NT2/D1 (cell line): ENCODE measurements at places on chromosomes 12 and 14.

GRCh38 chr14:20934148-20934762 lies 21.0 kb upstream of the RNASE2 start:
- peak; percentile 18 for DNase-seq

GRCh38 chr12:77932216-77932615 lies 101.5 kb downstream of the NAV3 start:
- DNase-seq = no peak

- DNase-seq = no peak
These were observed 261.5 kb downstream of the PCNX1 start for GRCh38 chr14:71168564-71169427.

GRCh38 chr14:97366400-97366799 lies 569.2 kb downstream of the VRK1 start:
- DNase-seq = peak; percentile 46

- no peak for DNase-seq
These were observed 37.0 kb downstream of the CCDC91 start for GRCh38 chr12:28227251-28227650.

DNA sequence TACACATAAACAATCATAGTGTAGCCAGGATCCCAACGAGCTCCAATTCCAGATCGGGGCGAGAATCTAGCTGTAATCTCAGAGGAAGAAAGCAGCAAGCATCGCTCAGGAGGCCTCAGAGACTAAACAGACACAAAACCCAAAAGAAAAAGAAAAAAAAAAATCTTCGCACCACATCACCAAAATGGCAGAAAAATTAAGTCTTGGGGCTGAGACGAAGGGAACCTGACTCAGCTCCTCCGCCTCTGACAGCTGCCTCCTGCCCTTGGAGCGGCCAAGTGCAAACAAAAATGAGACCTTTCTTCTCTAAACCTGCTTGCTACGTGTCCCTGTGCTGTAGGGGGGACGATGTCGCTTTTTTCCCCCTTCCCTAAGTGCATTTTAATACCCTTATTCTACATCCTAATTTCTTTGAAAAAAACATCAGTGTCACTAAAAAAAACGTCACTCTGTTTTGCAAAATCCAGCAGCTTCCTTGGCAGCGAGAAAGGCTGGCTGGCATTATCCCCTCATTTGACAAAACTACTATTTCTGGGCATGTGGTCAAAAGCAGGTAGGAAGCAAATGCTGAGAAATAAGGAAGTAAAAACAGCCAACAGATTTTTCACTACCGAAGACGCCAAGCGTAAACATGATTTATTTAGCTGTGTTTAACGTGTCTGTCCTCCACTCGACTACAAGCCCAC lies 30.5 kb downstream of the BCL11B start:
- no peak for DNase-seq

DNA sequence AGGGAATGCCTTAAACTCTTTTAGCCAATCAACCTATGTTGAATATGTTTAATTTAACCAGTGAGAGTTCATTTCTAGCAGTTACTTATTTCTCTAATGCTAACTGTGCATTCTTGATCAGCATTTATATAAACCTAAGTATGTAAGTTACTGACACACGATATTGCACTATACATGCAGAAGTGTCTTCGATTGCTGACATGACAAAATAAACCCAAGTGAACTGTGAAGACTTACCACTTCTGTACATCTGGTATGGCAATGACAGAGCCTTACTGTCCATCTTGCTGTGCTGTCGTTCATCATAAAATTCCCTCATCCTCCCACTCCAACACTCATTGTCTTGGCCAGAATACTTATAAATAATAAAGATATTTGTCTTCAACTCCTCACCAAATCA lies 131.8 kb downstream of the TSHR start:
- no peak for DNase-seq

GRCh38 chr12:121918679-121919038 lies 267 bp downstream of the CFAP251 start:
- DNase-seq = no peak

DNA sequence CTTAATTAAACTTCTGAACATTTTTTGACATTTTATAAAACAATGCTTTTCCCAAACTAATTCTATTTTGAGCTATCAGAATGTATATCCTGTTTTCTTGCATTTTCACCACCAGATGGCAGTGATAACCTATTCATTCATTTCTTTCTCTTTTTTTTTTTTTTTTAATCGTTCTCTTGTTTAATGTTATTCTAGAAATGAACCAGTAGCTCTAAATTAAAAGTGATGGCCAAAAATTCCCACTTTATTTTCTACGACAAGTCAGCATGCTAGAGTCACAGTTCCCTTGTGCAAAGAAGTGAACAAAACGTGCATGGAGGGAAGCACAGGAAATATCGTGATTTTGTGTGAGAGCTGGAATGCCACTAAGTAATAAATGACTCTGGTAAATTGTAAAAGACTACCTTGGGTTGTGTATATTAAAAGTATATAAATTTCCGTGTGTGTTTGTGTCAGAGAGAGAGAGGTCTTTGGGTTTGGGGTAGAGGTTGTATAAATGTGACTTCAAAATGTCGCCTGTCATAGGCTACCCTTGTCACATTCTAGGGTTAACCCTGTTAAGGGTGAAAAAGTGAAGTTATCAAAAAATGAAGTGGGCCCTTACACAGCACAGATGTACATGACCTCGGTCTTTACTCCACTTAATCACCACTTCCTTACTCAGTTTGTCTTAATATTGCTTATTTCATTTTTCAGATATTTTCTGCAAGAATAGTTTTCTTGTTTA lies 40.4 kb upstream of the LDHB start:
- DNase-seq = peak; percentile 54

GRCh38 chr14:105884808-105885281 lies 358.5 kb downstream of the TMEM121 start:
- DNase-seq = no peak

DNA sequence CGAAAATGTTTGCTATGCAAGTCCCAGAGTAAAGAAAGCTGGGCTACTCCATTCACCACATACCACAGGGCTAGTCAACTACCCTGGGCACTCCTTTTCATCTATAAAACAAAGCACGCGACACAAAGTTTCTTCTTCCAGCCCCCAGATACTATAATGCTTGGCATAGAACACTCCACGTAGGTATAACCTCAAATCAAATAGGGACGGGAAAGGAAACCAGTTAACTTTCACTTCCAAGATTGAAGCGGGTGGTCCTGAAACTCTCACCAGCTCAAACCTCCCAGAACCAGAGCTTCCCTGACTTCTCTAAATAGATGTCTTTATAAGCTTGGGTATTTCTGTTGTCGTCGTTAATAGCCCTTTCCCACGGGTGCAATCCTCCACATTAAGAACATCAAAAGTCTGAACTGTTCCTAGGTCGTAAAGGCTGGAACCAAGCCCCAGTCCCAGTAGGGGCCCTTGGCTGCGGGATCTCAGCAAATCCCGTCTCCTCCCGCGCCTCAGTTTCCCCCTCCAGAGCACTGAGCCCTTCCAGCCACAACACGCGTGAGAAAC lies 647 bp downstream of the LGMN start:
- DNase-seq = no peak

DNA sequence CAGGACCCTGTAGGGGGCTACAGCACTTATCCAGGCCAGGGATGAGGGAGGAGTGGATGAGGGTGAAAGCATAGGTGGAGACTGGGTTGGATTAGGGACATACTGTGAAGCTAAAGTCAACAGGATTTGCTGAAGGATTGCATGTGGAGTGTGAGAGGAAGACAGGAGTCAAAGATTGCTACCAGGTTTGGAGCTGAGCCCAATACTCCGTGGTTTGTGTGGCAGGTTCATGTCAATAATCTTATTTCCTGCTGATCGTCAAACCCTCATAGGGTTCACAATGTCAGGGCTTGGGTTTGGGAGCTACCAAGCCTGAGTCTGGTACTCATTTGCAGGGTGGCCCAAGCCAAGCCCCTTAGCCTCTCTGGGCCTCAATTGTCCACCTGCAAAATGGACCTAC lies 77.1 kb upstream of the PLXNC1 start:
- DNase-seq = no peak

DNA sequence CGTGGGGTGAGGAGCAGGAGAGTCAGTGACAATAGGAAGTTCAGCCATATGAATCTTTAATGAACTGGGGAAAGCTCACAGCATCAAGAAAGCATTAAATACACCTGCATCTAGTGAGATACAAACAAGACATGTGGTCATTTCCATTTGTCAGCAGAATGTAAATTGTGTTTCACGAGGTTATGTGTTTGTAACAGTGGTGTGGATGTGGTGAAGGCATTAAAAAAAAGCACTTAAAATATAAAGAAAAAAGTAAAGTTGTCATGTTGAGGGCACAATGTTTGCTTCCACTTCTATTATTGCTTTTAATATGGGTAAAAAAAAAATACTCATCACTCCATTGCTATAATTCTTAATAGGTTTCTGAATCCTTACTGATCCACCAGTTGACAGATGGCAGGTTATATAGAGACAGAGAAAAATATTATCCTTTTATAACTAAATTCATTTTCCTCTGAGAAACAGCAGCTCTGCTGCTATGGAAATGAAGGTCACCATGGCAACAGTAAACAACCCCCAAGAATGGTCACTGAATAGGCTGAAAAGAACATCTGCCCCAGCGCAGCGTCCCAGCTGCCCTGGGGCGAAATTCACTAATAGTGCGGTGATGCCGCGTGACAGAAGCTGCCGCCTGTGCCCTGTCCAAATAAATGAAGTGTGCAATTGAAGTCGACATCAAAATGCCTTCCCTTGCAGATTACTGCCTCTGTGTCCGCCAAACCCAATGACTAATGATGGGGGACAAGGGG lies 226.1 kb downstream of the FOXN3 start:
- DNase-seq = no peak

DNA sequence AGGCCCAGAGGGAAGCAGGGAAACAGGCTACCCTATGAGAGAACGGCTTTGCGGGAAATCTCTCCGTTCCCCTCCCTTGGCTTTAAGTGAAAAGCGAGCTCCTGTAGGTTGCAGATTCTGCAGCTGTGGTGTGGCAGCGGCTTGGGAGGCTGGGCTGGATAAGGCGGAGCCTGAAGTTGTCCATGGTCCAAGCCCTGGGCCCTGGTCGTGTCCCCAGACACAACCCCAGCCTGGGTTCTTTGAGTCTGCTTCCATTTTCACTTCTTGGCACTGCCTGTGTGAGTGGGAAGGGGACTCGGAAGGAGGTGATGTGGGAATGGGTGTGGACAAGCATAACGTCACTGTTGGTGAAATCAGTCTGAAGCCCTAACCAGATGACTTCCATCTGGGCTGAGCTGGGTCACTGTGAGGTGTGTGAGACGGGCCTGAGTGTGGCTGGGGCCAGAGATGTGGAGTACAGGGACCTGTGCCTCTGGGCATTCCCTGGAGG lies 43.0 kb upstream of the CTDSP2 start:
- no peak for DNase-seq
